ENCODE measurements at places on chromosomes 5 and 9. TPM values are rescaled to one million over a fixed set of nuclear protein-coding genes. Genes with fewer than 3 reads are reported as not detected.
A peak's percentile ranks its signal among the peaks of the same experiment; 100 is the strongest.

DNA sequence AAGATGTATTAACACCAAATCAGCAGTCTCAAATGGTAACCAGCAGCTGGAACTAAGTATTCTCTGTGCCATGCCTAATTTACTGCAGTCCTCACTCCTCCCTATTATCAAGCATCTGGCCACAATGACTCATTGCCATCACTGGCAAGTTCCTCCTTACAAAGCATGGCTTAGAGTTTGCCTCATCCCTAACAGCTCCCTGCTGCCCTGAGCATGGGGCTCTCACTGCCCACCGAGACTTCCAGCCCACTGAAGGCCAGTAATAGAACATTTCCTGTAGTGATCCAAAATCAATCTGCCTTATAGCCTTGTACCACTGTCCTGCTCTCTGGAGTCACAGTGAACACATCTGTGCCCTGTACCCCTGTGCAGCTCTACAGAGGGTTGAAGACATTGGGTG is 211.9 kb upstream of the TRIM32 start:
- H3K4me3 ChIP-seq, result no peak overlapping the region
- H3K27ac ChIP-seq, result no peak overlapping the region
- H3K36me3 ChIP-seq, result no peaks in the 10 kb centered on the region
- no peaks in the 10 kb centered on the region for H3K4me1 ChIP-seq
- DNase-seq, result no peak

GRCh38 chr5:74476819-74477453 is 163.6 kb downstream of the ENC1 start:
- H3K4me1 ChIP-seq, result no peaks in the 10 kb centered on the region
- H3K36me3 ChIP-seq, result no peaks in the 10 kb centered on the region
- H3K4me3 ChIP-seq, result no peak overlapping the region

DNA sequence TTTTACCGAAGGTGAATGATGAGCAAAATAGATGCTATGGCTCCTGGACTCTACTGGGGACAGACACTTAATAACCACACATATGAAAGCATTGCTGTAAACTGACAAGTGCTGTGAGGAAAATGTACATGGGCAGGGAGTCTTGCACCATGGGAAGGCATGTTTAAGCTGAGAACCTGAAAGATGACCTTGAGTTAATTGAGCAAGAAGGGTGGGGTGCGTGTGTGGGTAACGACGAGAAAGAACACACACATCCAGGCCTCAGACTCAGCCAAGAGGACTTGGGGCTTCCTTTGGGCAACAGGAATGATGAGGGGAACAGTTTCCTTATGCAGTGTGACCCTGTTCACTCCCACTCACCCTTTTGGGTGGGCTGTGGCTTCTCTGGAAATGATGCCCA is 73.1 kb downstream of the HSPA4 start:
- H3K27me3 ChIP-seq, result no peaks in the 10 kb centered on the region
- H3K36me3 ChIP-seq, result no peaks in the 10 kb centered on the region
- no peak for DNase-seq
- H3K27ac ChIP-seq, result no peak overlapping the region
- H3K4me1 ChIP-seq, result no peaks in the 10 kb centered on the region

DNA sequence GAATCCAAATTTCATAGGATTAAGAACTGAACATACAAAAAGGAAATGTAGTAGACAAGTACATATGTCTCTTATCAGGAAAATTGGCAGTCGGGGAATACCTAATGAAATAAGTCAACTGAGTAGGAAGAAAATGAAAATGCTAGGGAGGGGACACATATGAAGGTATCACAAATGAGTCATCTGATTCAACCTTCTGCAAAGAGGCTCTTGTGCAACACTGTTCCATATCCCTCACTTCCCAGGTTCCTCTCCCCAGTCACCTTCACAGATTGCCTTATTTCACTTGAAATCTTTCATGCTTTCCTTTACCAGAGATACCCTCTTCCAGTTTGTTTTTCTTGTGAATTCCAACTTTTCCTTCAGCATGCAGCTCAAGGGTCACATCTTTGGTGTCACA is 139.0 kb downstream of the RFX3 start:
- DNase-seq, result no peak
- H3K4me3 ChIP-seq, result no peak overlapping the region
- no peaks in the 10 kb centered on the region for H3K27me3 ChIP-seq
- H3K36me3 ChIP-seq, result no peaks in the 10 kb centered on the region

DNA sequence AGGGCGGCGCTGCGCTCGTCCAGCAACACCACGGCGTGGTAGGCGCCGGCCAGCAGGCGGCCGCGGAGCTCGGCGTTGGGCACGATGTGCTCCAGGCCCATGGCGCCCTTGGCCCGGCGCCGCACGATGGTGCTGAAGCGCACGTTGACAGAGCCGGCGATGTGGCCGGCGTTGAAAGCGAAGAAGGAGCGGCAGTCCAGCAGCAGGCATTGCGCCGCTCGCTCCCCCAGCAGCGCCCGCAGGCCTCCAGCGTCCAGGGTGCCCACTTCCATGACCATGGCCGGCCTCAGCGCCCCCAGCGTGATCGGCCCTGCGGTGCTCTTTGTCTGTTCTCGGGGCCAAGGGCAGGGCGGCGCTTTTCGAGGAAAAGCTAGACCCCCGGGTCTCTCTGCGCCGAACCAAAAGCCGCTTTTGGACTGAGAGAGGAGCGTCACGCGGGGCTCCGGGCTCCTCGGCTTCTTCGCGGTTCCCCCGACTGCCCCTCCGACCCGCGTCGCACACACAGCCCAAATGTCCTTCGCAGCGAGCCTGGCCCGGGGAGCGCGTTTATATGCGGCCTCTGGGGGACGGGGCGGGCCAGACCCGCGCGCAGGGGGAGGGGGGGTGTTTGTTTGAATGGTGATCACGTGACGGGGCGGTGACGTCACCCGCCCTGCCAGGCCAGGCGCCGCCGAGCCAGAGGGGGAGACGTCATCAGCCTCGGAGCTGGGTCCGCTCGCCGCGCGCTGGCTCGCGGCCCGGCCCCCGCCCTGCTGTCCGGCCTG is at the start of gene DUSP1:
TSS of gene DUSP1 (minus strand) at position 521 of the 764 bp plus-strand sequence. CDS start at position 278, 243 bp downstream.
- peaks cover 19% of the 10 kb centered on the region for H3K36me3 ChIP-seq
- peak within 1 kb of the TSS; percentile 81 for H3K4me3 ChIP-seq
- H3K27ac ChIP-seq, result peak within 1 kb of the TSS; percentile 97

GRCh38 chr5:107557051-107557658 is 113.6 kb downstream of the EFNA5 start:
- no peaks in the 10 kb centered on the region for H3K4me1 ChIP-seq
- no peaks in the 10 kb centered on the region for H3K27me3 ChIP-seq
- H3K27ac ChIP-seq, result no peak overlapping the region
- H3K4me3 ChIP-seq, result no peak overlapping the region
- DNase-seq, result no peak
- no peaks in the 10 kb centered on the region for H3K36me3 ChIP-seq

GRCh38 chr5:4676934-4677333 is 463.2 kb upstream of the ADAMTS16 start:
- DNase-seq, result no peak
- no peaks in the 10 kb centered on the region for H3K27me3 ChIP-seq
- no peak overlapping the region for H3K4me3 ChIP-seq
- no peaks in the 10 kb centered on the region for H3K36me3 ChIP-seq
- H3K27ac ChIP-seq, result no peak overlapping the region
- H3K4me1 ChIP-seq, result no peaks in the 10 kb centered on the region

DNA sequence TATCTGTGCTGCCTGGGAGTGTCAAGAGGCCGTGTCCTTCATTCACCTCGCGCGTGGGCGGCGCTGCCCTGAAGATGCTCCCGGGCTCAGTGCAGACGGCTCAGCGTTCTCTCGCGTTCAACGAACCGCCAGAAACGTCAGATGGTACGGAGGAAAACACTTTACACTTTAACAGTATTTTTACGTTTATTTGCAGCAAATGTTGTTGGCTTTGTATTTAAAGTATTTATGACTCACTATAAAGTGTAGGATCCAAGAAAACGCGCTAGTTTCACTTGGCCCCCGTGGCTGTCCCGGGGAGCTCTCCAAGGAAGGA is 544 bp upstream of the ERCC6L2 start:
- DNase-seq, result peak; percentile 76
- peaks cover 14% of the 10 kb centered on the region for H3K4me1 ChIP-seq
- no peak overlapping the region for H3K27ac ChIP-seq
- H3K27me3 ChIP-seq, result no peaks in the 10 kb centered on the region

DNA sequence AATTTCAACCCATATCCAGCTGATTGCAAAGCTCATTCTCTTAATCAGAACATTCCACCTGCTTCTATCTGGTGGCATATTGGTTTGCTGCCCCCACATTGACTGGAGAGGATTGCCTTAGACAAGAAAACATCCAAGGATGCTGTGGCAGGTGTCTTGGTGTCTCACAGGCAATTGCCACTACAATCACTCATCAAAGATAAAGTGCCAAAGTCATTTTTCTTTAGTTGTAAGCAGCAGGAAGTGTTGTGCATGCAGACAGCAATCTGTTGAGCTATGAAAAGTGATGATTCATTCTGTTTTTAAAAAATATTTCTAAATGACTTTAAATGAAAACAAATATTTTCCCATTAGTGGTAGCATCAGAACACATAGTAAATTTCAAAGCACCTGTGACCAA is 53.9 kb downstream of the CDH6 start:
- no peaks in the 10 kb centered on the region for H3K4me1 ChIP-seq
- no peak overlapping the region for H3K4me3 ChIP-seq
- no peaks in the 10 kb centered on the region for H3K27me3 ChIP-seq
- H3K27ac ChIP-seq, result no peak overlapping the region
- no peak for DNase-seq
- H3K36me3 ChIP-seq, result no peaks in the 10 kb centered on the region

Gene HARS1
- 62.2 TPM for polyA plus RNA-seq

Gene CRHBP
- not detected for polyA plus RNA-seq

Gene ADRB2
- 0.25 TPM for polyA plus RNA-seq

Data from naive thymus-derived CD4-positive, alpha-beta T cell (primary cell).